Activated gamma-delta T cell (primary cell): ENCODE measurements at places on chromosomes 5 and 9.

DNA sequence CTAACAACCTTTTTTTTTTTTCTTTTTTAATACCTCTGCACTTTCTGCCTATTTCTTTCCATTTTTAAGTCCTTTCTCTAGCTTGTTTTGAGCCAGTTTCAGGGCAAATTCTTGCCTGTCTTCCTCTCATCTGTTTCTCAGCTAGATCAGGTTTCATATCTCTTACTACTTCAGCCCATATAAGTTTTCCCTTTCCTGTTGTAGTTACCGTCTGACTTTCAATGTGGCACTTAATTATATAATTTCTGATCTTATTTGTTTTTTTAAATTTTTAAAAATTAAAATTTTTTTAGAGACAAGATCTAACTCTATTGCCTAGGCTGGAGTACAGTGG is 104.7 kb upstream of the ELL2 start:
- no peak for DNase-seq

GRCh38 chr5:31238497-31238896 is 45.0 kb downstream of the CDH6 start:
- no peak for DNase-seq

DNA sequence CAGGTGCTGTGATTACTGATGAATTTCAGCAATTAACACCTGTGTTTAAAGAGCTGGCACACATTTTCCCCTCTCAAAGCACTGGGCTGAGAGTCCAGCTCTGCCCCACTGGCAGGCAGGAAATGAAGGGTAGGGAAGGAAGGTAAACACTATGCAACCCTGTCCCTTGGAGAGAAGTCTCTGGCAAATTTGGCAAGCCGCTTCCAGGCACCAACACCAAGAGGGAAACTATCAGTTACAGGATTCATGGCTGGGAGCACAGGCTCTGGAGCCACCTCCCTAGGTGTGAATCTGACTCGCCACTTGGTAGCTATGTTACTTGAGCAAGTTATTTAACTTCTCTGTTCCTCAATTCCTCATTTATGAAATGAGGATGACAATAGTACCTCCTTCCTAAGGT is 3.3 kb downstream of the ANKS6 start:
- DNase-seq: no peak

GRCh38 chr9:96109680-96110351 is 192.2 kb downstream of the HSD17B3 start:
- no peak for DNase-seq

- DNase-seq: no peak
Measured at GRCh38 chr9:127561491-127562278, 50.4 kb upstream of the STXBP1 start.

DNA sequence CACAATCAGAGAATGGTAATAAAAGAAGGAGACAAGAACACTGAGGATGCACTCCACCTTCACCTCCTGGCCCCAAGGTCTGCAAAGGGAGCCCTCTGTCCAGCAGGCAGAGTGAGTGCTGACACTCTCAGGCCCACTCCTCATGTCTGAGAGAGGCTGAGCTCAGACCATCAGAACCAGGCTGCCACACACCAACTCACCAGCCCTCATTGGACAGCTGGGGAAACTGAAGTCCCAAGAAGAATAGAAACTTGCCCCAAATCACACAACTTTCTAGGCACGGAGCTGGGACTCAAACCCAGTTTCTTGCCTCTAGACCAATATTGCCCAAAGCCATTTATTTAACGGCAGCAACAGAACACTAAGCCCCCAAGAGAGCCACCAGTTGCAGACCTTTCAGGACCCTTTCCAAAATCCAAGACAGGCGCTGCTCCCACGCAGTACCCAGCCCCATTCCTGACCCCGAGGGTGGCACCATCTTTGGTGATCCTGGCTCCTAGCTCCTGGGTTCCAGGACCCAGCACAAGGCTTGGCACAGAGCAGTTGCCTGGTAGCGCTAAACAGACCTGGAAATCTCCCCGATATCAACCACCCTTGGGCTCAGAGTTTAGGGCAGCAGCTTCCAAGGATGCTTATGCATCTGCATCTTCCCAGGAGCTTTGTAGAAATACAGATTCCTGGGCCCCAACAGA is 192.4 kb downstream of the GABBR2 start:
- DNase-seq: no peak

- DNase-seq: no peak
Measured at GRCh38 chr5:132674671-132675506, 1.1 kb downstream of the IL4 start.

DNA sequence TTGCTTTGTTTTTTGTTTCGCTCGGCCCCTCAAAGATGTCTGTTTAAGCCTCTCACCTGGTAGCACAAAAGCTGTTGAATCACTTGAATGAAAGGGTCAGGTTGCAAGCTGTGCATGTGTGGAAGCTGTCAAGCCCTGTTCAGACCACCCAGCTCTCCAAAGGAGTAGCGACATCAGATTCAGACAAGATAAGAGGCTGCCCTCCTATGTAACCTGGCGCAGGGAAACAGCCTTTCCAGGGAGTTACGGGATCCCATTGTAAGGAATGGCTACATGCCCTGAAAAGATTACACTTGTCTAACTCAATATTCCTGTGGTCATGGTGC is 2.9 kb downstream of the FREM1 start:
- no peak for DNase-seq

GRCh38 chr5:91024206-91024605 is 358.9 kb downstream of the ARRDC3 start:
- no peak for DNase-seq

- DNase-seq: no peak
Measured at GRCh38 chr9:96513622-96514021, 63.7 kb downstream of the HABP4 start.

GRCh38 chr9:114371973-114372917 is 15.5 kb downstream of the AKNA start:
- peak; percentile 17 for DNase-seq

DNA sequence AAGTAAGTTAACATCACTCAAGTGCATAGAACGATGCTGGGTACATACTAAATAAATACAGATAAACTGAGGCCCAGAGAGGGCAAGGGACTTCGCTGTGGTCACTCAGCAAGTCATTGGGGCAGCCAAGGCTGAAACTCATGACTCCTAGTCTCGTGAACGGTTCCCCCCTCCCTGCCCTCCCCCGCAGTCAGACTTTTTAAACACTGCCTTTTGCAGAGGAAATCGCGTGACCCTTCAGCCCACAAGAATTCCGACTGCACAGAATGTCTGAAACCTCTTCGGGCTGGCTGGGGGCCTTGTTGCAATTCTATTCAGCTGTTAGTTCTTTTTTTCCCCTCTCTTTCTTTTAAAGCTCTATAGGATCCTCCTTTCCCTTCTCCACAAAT is 28.1 kb downstream of the NEK6 start:
- DNase-seq: no peak

DNA sequence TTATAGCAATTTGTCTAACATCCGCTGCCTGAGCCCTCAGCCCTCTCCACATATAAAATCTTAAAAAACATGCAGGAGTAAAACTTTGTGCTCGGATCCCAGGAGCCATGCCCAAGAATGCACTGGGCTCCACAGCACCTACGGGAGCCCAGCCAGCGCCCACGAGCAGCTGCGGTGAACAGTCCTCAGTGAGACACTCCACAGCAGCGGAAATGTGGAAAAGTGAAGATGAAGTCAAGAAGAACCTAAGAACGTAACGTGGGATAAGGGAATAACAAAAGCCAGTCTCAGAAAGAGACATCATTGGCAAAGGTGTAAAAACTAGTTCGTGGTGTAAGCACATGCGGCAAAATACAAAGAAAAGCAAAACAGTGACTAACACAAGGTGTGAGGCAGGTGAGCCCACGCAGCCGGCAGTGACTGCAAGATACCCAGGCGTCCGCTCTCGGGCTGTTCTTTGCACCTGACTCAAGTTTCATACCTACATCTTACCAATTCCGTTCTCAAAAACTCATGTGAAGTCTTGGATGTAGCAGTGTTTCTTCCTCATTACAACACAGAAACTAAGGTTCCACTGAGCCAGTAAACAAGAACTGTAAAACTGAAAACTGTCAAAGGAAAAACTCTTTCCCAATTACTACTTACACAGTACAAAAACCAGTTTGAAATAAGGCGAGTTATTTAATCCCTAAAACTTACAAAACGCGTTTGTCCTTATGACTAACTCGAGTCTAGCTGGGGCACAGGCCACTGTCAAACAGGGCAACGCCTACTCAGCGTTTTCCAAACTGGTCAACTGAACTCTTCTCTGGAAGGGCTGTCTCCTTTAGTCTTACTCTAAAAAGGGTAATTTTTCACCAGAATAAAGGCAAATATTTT is 1.7 kb downstream of the CAMSAP1 start:
- no peak for DNase-seq

DNA sequence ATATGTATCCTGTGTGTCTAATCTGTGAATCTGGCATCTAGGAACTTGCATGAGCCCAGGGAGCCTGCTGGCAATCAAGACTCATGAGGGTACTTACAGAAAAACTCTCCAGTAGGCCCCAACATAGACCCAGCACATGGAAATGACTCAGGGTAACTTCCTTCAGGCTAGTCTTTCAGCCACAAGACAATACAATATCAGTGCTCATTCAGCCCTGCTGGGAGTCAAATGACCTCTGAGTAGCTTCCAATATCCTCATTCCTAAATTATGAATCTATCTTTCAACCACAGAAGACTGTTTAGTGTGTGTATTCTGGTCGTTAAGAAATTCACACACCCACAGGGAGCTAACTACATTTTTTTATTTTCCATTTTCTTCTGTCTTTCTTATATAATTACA is 1273.0 kb downstream of the EFNA5 start:
- no peak for DNase-seq

DNA sequence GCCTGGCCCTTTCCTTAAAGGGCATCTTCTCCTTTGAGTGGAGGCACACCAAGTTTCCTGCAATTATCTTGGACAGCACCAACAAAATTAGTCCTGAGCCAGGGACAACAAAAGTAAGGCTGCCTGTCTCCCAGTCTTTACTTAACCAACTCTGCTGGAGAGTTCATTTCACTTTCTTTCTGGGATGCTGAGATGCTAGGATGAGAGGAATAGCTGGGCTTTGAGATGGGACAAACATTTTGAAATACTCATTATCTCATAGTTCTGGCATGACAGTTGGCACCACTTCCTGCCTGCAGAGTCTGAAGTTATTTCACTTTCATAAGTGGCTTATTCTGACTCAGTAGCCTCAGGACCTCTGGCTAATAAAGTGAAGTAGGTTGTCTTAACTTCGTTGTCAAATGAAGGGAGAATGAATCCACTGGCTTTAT is 157.0 kb downstream of the C9orf152 start:
- DNase-seq: no peak

DNA sequence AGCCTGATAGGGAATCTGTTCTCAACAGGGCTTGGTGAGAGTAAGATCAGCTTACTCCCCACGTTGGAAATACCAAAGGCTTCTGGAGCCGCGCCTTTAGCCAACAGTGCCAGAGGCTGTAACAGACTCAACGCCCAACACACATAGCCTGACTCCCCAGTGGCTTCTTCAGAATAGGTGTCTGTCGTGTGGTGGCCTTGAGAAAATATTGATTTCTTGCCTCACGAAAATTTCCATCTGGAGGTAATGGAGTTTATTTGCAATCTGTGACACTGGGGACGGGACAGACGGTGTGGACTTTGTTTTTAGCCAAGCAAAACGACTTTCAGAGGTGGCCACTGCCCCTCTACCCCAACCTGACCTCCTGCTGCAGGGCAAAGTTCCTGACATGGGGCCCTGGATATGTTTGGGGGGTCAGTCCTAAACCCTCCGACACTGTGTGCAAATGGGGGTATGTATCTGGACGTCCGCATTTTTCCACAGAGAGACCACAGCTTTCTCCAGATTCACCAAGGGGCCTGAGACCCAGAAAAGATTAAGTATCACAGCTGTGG is 189.3 kb downstream of the CDK5RAP2 start:
- no peak for DNase-seq

- no peak for DNase-seq
Measured at GRCh38 chr5:102625928-102626327, 127.1 kb upstream of the SLCO6A1 start.

- DNase-seq: no peak
Measured at GRCh38 chr9:35891646-35892045, 14.4 kb upstream of the HRCT1 start.

GRCh38 chr5:36298552-36298951 is 3.1 kb downstream of the RANBP3L start:
- DNase-seq: no peak

- no peak for DNase-seq
Measured at GRCh38 chr5:23026252-23027170, 173.4 kb upstream of the CDH12 start.

GRCh38 chr5:5246736-5247135 is 106.6 kb downstream of the ADAMTS16 start:
- DNase-seq: no peak

GRCh38 chr5:1319436-1320256 is 24.8 kb upstream of the TERT start:
- DNase-seq: no peak

GRCh38 chr5:132639706-132640130 is 18.3 kb upstream of the IL13 start:
- no peak for DNase-seq

DNA sequence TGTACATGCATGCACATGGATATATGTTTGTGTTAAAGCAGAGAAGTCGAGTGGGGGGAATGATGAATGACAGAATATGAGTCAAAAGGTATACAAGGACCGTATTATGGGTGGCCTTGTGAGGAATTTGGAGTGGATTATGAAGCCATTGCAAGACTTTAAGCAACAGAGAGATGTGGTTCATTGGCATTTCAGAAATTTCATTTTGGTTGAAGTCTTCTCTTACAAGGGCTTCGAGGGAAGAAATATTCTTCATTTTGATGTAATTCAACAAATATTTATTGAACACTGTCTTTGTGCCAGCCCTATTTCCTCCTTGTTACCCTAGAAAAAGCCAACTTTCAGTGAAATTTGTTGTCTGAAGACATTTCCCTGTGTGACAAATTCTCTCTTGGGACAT is 83.9 kb upstream of the SLCO6A1 start:
- no peak for DNase-seq

DNA sequence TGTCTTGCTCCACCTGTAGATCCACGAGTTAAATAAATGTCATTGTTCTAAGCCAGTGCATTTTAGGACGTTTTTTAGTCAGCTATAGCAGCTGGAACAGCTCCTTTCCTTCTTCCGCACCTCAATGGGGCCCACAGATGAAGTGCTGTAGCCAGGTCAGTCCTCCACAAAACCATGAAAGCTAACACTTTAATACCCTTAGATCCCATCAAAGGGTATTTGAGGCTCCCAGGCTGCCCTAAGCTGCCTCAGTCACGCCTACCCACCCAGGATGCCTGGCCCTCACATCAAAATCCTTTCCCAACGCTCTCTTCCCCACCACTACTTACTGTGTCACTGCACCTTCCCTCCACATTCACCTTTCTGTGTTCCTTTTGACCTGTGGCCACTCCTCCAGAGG is 44.1 kb upstream of the ACO1 start:
- no peak for DNase-seq
